GM12865 (cell line): ENCODE measurements at places on chromosomes 4 and X.

GRCh38 chr4:42965326-42965725 lies 72.8 kb downstream of the GRXCR1 start:
- peak; percentile 1 for DNase-seq

- DNase-seq, result no peak
Observed at GRCh38 chr4:142913461-142914030, 67.4 kb upstream of the INPP4B start.

DNA sequence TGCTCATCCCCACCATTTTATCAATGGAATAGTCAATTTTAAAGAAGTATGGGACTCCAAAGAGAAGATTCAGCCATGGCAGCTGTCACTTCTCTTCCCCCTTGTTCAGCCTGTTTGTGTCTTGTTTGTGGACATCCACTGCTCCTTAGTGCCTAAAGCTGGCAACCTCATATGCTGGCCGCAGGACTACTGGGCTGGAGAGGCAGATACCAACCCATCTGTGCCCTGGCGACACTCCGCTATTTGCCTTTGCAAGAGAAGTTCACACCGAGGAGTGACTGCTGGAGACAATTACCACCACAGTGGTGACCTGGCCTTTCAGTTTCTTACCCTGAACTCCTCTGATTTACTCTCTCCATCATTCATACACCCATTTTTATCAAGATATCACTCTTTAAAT lies 64.3 kb downstream of the NHSL2 start:
- no peak for DNase-seq

GRCh38 chrX:110192516-110192915 lies 125.4 kb downstream of the AMMECR1 start:
- no peak for DNase-seq

DNA sequence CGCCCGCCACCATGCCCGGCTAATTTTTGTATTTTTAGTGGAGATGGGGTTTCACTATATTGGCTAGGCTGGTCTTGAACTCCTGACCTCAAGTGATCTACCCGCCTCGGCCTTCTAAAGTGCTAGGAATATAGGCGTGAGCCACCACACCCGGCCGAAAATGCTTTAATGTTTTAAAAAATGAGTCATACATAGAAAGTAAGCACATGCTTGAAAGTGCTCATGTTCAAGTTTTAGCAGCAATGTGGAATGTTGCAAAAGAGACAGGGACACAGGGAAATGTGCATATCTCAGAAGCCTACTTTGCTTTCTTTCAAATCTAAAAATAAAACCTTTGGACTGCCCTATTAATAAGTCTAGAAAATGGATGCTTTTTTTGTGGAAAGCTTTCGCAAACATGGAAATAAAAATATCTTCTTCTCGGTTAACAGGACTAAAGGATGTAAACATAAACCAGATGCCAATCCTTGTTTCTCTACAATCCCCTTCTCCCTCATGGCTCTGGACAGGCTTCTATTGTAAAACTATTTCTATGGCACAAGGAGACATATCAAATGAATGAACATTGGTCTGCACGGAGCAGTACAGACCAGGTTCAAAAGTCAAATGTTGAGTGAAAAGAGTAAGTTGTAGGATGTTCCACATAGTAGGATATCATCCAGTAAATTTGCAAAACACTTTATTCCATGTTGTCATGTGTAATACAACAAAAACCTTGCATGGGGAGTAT lies 15.0 kb downstream of the MECP2 start:
- peak; percentile 20 for DNase-seq

DNA sequence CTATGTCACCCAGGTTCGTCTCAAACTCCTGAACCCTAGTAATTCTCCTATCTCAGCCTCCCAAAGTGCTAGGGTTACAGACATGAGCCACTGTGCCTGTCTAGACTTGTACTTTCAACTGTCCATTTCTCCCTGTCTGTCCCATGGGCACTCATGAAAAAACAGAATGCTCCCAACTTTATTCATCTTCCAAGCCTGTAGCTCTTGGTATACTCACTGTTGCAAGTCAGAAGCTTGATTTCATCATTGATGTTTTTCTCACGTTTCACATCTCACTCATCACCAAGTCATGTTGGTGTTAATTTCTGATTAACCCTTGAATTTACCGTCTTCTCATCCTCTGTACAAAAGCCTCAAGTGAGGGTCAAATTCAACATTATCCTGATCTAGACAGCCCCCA lies 7.3 kb upstream of the SRP72 start:
- no peak for DNase-seq

DNA sequence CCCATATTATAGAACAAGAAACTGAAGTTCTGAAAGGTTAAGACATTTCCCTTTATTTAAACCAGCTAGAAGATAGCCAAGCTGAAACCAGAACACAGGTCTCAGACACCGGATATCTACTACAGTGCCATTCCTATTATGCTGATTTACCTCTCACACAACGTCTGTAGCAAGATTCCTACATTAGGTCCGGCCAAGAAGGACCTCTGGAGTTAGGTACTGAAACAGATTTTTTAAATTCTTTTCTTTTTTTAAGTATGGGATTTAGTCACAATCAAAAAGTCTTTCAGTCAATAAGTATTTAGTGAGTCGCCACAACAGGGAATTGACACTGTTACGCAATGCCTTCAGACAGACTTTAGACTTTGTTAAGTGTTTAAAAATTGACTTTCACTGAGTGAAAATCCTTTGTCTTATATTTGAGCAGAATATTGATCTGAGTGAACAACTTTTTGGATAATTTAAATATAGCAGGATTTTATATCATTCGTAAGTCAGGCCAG lies 26.5 kb upstream of the SPANXN4 start:
- DNase-seq, result no peak

- DNase-seq, result no peak
Observed at GRCh38 chrX:131264665-131265064, 24.4 kb downstream of the IGSF1 start.

- DNase-seq, result no peak
Observed at GRCh38 chr4:163941221-163941905, 446.9 kb downstream of the TMA16 start.

GRCh38 chr4:7659429-7660175 lies 224.9 kb upstream of the PSAPL1 start:
- DNase-seq, result no peak

GRCh38 chr4:177339477-177340374 lies 30.1 kb downstream of the NEIL3 start:
- peak; percentile 43 for DNase-seq

GRCh38 chr4:20618731-20619130 lies 81.5 kb upstream of the PACRGL start:
- DNase-seq, result no peak

DNA sequence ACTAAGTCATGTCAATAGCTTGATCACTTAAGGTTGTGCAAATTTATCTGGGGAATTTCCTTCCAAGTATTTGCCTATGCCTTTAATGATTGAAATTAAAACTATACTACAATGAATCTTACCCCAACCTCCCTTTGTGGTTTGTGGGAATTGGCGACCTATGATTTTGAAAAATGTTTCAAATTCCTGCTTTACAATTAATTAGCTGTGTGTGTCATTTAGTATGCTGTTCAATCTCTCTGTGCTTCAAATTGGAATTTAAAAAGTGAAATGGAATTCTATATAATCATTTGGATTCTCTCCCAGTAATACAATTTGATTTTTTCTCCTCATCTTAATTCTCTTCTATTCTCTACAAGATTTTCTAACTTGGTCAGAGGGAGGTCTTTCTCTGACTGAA lies 2319.5 kb downstream of the ARAP2 start:
- no peak for DNase-seq

DNA sequence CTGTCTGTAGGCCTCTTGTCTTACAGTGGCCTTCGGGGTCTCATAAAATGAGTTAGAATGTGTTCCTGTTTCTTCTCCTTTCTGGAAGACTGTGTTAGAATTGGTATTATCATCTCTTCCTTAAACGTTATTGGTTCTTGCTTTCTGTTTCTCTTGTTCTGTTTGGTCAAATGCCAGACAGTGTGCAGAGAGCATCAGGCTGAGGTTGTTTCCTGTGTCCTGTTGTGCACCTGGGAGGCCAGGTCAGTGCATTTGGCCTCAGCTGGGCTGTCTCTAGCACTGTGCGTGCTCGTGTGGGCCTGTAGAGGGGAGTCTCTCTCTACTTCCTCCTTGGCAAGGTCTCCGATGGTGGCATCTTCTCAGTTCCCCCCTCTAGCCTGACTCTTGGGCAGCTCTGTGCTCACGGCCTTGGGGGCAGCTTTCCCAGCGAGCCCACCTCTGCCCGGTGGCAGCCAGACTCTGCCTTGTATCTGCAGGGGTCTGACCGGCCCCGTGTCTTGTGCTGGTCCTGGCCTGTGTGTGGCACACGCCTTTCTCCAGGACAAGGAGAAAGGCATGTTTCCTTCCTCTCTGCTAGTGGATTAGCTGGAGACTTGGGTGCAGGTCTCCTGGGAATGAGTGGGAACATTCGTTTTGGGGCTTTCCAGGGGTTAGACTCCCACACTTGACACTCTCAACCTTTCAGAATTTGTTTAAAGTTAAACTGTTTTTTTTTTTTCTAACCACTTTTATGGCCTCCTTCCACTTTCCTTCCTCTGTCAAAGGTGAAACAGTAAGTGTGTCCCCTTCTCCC lies 62.3 kb downstream of the FAM193A start:
- peak; percentile 80 for DNase-seq

GRCh38 chr4:5340991-5341451 lies 289.7 kb downstream of the STK32B start:
- DNase-seq, result no peak

DNA sequence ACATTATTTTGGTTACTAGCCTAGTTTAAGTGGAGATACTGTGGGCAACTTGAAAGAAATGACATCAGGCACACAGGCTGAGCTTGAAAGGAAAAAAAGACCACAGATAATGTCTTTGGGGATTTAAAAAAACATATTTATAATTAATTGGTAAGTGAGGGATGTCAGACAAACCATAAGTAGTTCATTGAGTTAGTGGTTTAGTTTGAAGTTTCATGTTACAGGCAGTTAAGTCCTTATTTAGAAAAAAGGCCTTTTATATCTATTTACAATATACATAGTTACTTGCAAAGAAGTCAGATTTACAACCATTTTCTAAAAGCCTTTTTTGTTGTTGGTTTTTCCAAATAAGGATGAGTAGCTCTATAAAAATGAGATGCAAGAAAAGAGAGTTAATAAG lies 89.2 kb downstream of the CDS1 start:
- DNase-seq, result no peak

DNA sequence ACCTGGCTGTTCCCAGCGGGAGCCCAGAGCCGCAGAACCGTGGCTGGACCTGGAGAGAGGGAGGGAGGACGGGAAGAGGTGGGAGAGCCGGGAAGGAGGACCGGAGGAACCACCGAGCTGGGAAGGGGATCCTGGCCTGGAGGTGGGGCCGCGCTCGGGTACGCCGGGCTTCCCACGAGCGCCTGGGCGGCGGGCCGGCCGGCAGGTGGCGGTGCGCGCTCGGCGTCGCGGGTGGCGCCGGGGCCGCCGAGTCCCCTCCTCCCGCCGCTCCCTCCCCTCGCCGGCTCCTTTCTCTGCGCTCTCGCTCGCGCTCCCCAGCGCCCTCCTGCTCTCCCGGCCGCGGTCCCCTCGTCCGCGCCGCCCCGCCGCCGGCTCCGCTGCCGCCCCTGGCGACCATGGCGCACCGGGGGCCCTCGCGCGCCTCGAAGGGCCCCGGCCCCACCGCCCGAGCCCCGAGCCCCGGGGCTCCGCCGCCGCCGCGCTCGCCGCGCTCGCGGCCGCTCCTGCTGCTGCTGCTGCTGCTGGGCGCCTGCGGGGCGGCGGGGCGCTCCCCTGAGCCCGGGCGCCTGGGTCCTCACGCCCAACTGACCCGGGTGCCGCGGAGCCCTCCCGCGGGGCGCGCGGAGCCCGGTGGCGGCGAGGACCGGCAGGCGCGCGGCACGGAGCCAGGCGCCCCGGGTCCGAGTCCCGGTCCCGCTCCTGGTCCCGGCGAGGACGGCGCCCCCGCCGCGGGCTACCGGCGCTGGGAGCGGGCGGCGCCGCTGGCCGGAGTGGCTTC lies at the start of gene SORCS2:
Gene SORCS2, plus strand, starts transcription at position 287 of the 778 bp plus-strand sequence.
- DNase-seq, result peak; percentile 47

GRCh38 chrX:97030947-97031346 lies 147.2 kb downstream of the RPA4 start:
- DNase-seq, result peak; percentile 1

DNA sequence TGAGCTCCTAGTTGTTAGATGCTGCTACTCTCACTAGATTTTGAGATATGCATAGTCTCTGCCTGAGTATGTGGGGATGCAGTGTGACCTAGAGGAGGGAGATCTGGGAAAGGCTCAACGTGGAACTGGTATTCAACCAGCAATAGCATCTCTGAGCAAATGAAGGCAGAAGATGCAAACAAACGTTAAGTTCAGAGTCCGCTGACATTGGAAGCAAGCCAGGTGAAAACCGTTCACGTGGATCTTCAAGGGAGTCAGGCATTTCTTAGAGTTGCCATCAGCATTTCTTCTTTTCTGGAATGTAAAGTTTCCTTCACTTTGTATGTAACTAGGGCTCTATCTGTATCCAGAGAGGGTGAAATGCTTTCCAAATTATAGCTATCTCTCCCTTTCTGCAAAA lies 59.9 kb downstream of the C4orf51 start:
- no peak for DNase-seq

DNA sequence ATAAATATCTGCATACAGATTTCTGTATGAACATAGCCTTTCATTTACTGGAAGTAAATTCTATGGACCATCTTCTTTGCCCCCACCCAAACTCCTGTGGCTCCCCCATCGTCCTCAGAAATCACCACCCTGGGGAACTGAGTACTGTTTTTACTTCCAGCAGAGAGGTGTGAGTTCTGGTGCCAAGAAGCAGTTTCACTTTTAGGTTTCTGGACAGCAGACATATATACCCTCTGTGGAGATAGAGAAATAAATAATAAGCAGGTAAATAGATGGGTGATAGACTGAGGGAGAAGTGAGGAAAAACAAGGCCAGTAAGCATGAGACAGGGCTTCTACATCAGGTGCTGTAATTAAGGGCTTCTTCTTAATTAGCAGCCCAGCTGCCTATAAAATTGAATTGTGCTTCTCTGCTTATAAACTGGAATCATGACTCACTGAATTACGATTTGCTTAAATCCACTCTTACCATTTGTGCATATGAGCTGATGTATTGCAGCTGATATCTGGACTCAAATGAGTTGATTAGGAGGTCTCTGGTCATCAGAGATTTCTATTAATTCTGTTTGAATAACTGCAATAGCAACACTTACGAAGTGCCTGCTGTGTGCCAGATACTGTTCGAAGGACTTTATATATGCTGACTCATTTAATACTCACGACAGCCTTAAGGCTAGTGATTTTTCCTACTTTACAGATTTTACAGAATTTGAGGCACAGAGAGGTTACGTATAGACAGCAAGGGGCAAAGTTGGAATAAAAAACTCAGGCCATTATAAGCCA lies 60.8 kb upstream of the DHX15 start:
- DNase-seq, result no peak

- no peak for DNase-seq
Observed at GRCh38 chr4:79604152-79604551, 196.1 kb upstream of the GK2 start.

- DNase-seq, result no peak
Observed at GRCh38 chrX:140507982-140508305, 3.1 kb upstream of the SOX3 start.

GRCh38 chrX:136816975-136817374 lies 36.2 kb upstream of the ARHGEF6 start:
- no peak for DNase-seq
